ENCODE measurements at places on chromosomes 5 and 9.

DNA sequence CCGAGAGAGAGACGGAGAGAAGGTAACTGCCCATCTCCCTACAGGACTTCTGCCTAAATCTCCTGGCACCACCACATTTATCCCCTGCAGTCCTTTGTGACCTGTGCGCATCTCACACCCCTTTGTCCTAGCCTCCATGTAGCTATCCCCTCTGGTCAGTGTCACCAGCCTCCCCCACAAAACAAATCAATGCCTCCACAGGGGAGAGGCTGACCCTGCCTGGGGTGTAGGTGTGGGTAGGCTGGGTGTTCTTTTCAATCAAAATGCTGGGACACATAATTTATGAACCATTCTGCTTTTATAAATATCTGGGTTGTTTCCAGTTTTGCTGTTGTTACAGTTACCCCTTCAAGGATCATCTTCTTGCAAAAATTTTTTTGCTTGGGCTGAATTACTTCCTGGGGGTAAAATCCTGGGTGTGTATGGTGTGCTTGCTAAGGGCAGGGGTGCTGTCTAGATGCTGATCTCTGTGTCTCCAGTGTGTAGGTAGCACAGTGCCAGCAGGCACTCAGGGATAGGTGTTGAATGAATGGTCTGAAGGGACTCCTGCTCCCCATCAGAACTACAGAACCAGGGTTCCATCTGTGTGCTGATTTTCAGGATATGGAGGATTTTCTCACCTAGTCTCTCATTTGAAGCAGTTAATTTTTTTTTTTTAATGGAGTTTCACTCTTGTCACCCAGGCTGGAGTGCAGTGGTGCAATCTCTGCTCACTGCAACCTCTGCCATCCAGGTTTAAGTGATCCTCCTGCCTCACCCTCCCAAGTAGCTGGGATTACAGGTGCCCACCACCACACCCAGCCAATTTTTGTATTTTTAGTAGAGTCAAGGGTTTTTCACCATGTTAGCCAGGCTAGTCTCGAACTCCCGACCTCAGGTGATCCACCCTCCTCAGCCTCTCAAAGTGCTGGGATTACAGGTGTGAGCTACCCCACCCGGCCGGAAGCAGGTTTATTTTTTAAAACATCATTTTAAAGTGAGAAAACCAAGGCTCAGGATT is at the start of gene GARIN3:
GARIN3 (minus strand) TSS at position 51 of the 1,000 bp plus-strand sequence. CDS start 96 bp downstream, outside the sequence.
- DNase-seq, result no peak

DNA sequence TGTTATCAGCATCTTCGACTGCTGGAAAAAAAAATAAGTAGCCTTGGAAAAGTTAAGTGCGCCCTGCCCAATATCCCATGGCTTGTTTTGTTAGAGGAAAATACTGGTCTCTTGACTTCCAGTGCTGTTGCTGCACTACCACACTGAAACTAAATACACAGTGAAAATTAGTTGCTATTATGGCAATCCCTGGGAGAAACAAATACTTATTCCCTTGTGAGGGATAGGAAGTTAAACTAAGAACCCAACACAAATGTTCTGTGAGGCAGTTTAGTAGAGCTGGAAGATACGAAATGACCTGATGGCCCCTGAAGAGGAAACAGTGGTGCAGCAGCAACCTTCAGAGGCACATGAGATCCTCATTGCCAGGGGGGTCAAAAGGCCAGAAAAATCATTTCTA is 164.0 kb downstream of the ARL15 start:
- no peak for DNase-seq

DNA sequence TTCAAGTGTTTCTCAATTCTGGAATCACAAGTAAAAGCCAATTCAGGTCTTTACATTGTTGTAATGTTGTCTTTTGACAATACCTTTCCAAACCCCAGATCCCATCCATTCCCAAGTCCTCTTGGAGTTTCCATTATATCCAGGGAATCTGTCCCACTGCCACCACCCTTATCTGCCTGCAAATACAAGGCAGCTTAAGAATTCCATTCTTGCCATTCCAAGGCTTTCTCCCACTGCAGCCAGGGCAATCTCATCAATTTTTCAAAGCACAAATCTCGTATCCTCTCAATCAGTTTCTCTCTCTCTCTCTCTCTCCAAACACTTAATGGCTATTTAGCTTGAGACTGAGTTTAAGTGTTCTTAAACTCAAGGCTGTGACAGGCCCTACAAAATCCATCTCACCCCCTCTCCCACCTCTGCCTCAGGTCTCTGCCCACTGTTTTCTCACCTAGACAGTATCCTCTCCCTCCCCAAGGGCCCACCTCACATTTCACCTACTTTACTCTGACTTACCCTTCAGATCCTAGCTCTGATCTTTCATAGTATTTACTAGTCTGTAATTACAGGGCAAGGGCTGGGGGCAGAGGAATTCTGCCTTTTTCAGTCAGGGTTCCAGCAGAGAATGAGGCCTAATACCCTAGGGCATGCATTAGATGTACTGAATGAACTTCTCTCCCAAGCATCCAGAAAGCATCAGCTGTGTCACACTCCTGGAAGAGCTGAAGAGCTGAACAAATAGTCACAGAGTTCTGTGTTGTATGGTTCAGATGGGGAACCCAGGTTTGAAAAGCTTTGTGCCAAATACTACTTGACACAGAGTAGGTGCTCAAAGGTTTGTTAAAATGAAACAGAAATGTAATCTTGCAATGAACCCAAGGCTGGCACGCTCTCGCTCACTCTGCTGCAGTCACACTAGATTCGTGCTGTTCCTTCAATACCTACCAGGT is 46.0 kb downstream of the RAPGEF1 start:
- no peak for DNase-seq

- DNase-seq, result no peak
Measured at GRCh38 chr5:139809331-139809810, 13.8 kb downstream of the PSD2 start.

DNA sequence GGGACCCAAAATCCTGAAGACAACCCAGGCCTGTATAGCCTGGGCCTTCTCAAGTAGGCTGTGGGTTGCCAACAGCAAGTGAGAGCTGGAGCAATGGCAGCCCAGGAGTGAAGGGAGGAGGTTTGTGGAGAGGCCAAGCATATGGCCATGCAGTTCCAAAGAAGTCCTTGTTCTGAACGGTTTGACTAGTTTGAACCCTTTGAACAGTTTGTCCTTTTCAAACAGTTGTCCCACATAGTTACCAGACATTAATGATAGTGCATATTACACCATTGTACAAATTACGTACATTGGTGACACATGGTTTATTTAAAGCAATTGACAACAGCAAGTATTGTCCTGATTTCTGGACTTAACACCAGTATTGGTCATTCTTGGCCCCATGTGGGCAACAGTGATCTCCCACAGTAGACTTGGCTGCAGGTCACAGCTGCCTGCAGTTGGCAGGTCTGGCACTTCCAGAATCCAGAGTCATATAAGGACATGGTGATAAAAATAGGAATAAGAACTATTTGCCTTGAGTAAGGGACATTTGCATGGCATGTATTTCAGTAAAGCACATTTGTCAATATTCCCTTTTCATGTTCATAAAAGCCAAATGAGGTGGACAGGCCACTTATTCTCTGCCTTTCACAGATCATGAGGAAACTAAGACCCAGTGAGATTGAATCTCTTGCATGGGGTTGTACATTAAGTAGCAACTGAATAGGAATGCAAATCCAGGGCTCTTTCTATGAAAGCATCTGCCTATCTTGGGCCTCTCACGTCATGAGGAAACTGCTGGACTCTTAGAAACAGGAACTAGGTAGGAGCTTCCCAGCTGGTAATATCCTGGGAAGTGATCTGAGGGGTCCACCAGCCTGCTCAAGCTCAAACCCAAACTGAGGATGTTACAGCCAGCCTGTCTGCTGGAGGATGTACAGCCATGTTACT is 30.3 kb downstream of the SLC25A48 start:
- DNase-seq, result no peak

GRCh38 chr9:123789554-123790292 is 140.2 kb downstream of the DENND1A start:
- DNase-seq, result no peak

DNA sequence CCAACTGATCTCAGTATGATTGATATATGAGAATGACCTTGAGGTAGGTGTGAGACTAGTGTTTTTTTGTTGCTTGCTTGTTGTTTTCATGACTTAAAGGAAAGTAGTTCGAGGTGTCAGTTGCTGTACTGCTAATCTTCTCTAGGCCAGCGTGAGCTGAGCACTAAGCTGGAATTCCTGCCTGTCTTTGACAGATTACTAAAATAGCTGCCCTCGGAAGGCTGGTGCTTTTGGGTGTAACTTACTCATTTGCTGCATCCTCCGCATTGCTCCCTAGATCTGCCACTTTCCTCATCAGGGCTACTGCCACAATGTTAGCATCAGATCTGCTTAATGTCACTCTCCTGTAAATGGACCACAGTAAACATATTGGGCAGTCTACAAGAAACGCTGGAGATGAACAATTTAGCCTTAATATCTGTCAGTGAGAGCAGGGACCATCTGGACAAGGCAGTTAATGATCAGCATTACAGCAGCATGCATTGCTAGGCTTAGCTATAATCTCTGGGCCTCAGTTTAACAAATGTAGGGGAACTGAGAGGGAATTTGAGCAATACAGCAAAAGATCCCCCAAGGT is 106.6 kb upstream of the CDH6 start:
- DNase-seq, result no peak

DNA sequence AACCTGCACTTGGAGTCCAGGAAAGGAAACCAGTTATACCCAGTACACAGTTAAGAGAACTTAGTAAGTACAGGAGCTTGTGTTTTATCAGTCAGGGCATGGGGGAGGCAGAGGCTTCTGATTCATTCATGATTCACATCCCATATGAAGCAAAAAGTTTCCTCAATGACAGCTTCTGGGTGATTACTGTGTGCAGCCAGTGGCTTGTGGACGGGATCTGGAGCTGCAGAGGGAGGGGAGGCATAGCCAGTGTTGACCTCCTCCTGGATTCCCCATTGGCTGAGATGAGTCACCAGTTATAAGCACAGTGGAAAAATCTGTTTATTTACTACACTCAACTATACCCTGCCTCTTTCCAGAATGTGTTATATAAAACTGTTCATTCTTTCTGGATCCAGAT is 17.7 kb downstream of the IL31RA start:
- no peak for DNase-seq

- no peak for DNase-seq
Measured at GRCh38 chr5:151890299-151890698, 34.4 kb downstream of the GLRA1 start.

DNA sequence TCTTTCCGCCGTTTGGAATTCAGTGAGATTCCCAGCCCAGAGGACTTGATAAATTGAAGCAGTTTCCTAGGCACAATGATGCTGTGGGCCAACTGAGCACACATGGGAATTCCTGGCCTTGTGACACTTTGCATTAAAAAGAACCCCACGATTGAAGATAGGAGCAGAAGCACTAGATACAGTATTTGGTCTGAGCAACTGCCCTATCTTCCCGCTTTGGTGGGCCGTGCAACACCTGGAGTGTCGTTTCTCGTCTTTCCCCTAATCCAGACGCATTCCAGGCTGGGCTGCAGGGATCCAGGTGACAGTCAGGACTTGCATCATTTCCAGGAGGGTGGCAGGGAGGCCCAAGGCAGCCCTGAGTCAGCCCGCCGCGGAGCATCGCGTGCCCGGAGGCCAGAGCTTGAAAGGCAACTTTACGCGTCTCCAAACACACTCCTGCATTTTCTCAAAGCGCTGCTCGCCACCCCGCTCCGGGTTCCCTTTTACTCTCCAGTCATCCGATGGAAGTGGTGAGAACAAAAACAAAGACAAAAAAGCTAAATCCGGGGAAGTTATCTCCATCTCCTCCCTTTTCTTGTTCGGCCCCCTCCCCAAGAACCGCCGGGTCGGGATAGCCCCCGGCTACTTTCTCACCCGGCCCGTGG is 753 bp upstream of the STC2 start:
- DNase-seq, result no peak

DNA sequence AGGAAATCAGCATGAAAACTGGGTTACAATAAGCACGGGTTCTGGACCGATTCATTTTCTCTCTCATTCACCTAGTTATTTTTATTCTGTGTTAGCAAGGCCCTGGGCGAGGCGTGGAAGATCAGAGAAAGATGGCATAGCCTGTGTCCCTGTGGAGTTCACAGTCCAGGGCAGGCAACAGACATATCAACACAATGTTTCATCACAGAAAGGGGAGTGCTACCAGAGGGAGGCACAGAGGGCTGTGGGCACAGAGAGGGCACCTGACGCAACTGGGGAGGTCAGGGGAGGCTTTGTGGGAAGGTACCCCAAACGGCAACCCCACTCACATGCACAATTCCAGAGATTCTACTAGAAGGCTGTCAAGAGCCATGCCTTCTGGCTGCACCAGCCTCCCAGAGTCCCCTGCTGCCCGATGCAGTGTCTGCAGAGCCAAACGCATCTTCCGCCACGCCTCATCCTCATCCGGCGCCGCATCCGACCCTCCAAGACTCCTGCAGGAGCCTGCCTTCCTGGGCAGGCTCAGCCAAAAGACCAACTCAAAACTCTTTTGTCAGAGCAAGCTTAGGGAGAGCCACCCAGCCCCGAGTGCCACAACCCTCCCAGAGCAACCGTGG is 1.4 kb downstream of the FAM193B start:
- DNase-seq, result no peak

GRCh38 chr5:61732369-61732768 is 400.3 kb downstream of the ZSWIM6 start:
- DNase-seq, result no peak

- DNase-seq, result no peak
Measured at GRCh38 chr5:163506095-163506457, 657 bp downstream of the MAT2B start.

GRCh38 chr5:154254896-154255295 is 64.4 kb downstream of the GALNT10 start:
- no peak for DNase-seq

GRCh38 chr5:142110988-142111687 is 2.6 kb downstream of the NDFIP1 start:
- no peak for DNase-seq

DNA sequence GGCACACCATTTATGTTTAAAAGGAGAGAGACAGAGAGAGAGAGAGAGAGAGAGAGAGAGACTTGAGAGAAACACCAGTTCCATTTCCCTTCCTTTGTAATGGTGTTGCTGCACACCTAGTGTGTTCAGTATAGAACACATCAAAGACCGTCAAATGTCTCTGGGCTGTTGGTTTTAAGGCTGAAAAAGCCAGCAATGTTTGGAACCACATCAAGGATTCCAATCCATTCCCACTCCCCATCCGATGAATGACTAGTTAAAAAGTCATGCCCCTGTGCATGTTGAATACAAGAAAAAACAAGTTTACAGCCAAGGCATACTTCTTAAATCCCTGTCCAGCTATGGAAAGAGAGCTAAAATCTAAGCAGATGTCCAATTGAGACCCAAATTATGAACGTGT is 83.0 kb upstream of the IFNE start:
- no peak for DNase-seq

GRCh38 chr9:115357821-115358220 is 239.9 kb upstream of the TNC start:
- no peak for DNase-seq

DNA sequence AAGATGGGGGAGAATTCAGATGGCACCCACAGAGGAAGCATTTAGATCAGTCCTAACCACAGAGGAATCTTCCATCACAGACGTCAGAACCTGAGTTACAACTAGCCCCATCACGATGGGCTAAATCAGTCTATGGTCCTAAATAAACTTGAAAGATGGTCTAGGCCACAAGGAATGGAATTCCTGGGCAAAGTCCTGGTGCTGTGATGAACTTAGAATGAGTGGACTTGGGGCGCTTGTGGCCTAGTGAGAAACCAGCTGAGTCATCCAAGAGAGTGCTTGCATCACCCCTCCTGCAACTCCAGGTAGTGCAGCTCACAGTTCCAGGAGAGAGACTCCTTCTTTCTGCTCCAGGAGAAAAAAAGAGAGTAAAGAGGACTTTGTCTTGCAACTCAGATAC is 722.9 kb upstream of the RGMB start:
- no peak for DNase-seq

Measured in DND-41 (cell line).